ENCODE measurements at places on chromosomes 6 and 20. TPM values are rescaled to one million over a fixed set of nuclear protein-coding genes. Genes with fewer than 3 reads are reported as not detected.

The SLC25A27 gene
- 16.1 TPM for total RNA-seq

The MYB gene
- total RNA-seq, result 0.14 TPM

The CCDC170 gene
- 2.6 TPM for total RNA-seq

The KIFC1 gene
- total RNA-seq, result 1.4 TPM

The CLVS2 gene
- under 0.01 TPM for total RNA-seq

The PHACTR2 gene
- total RNA-seq, result 48.2 TPM

The ZNF391 gene
- total RNA-seq, result 0.92 TPM

The ZC2HC1B gene
- not detected for total RNA-seq

The F13A1 gene
- total RNA-seq, result not detected

The PLCB4 gene
- total RNA-seq, result 2.0 TPM

The HTR1B gene
- total RNA-seq, result not detected

The DTD1 gene
- 84.1 TPM for total RNA-seq

The FOXS1 gene
- total RNA-seq, result not detected

The VTA1 gene
- total RNA-seq, result 24.9 TPM

The DZANK1 gene
- total RNA-seq, result 0.85 TPM

The DEK gene
- 85.4 TPM for total RNA-seq

The SLC18B1 gene
- 7.4 TPM for total RNA-seq
